ENCODE measurements at places on chromosomes 3 and 15. TPM values are rescaled to one million over a fixed set of nuclear protein-coding genes. Genes with fewer than 3 reads are reported as not detected.

The CCDC54 gene
- not detected for total RNA-seq

GRCh38 chr3:142958707-142959106, 4.8 kb downstream of the PAQR9 start:
- no peak for DNase-seq

DNA sequence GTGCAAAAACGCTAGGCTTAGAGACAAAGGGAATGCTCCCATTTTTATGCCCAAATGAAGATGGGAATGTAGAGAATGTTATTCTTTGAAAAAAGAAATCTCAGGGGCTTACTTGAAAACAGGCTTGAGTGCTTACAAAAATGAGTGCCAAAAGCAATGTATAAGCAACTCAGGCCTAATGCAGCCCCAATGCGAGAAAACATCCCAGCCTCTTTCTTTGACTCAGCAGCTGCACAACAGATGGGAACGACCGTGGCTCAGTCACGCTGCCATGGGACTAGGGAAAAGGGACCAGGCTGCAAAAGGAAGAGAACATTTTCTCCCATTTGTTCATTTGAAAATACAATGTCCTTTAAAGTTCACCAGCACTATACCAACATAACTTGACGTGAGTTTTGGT, 246.4 kb upstream of the LRIG1 start:
- DNase-seq: no peak

GRCh38 chr3:117263745-117264144, 554.2 kb downstream of the TUSC7 start:
- no peak for DNase-seq

GRCh38 chr3:60788185-60788584, 463.1 kb downstream of the FHIT start:
- no peak for DNase-seq
